ENCODE measurements at places on chromosomes 13 and 19. TPM values are rescaled to one million over a fixed set of nuclear protein-coding genes. Genes with fewer than 3 reads are reported as not detected.

Gene BRME1
- 11.1 TPM for total RNA-seq

Gene CNN1
- total RNA-seq: 0.46 TPM

Gene ZNF865
- total RNA-seq: 1.8 TPM

Gene ATP4B
- total RNA-seq: 0.23 TPM

Gene VMAC
- total RNA-seq: 3.7 TPM

Gene SPACA6
- total RNA-seq: 4.4 TPM

Gene KIR2DL1
- total RNA-seq: not detected

Gene ETFB
- total RNA-seq: 54.9 TPM

Gene CEACAM1
- 0.23 TPM for total RNA-seq

Gene CCDC70
- total RNA-seq: not detected

Gene MTRF1
- 19.8 TPM for total RNA-seq

Gene FAM216B
- total RNA-seq: 17.8 TPM

Gene ZNF628
- total RNA-seq: 1.6 TPM

Gene GIPC3
- 0.23 TPM for total RNA-seq

Gene ZFR2
- 12.0 TPM for total RNA-seq

Gene ZNF835
- 12.7 TPM for total RNA-seq

Gene ZNF112
- 21.2 TPM for total RNA-seq

Gene IRGC
- not detected for total RNA-seq

Gene PRTN3
- total RNA-seq: 1.8 TPM

Gene LSM4
- total RNA-seq: 79.8 TPM

Gene SERPINE3
- 0.23 TPM for total RNA-seq

Gene JOSD2
- 3.7 TPM for total RNA-seq

Gene PSG1
- not detected for total RNA-seq

Gene SIGLECL1
- total RNA-seq: not detected

Gene TMEM150B
- total RNA-seq: not detected

Gene CEACAM4
- not detected for total RNA-seq

Gene ZNF726
- total RNA-seq: 15.0 TPM

Gene TTYH1
- 191 TPM for total RNA-seq

Gene CD22
- 0.46 TPM for total RNA-seq

Gene ATP7B
- 13.1 TPM for total RNA-seq

Gene ZNF626
- 36.4 TPM for total RNA-seq

Gene IGLON5
- total RNA-seq: 9.5 TPM

Gene NCR1
- not detected for total RNA-seq

Gene KLF12
- total RNA-seq: 69.4 TPM

Gene NLRP7
- not detected for total RNA-seq

Gene RNF113B
- total RNA-seq: not detected

Gene CEACAM6
- under 0.01 TPM for total RNA-seq

Gene VSTM1
- 0.23 TPM for total RNA-seq

Gene CTXN1
- 29.3 TPM for total RNA-seq

Gene ZNF253
- 30.9 TPM for total RNA-seq

Gene FRY
- total RNA-seq: 94.8 TPM

Gene ZNF534
- 2.8 TPM for total RNA-seq

Gene CD177
- 1.8 TPM for total RNA-seq

Gene ERCC5
- total RNA-seq: 59.7 TPM

Gene CELF5
- total RNA-seq: 63.7 TPM

Gene IGFL3
- not detected for total RNA-seq

Gene HIPK4
- total RNA-seq: not detected

Gene PROSER3
- total RNA-seq: 5.5 TPM

Gene DBP
- 7.6 TPM for total RNA-seq

Gene F10
- total RNA-seq: 0.69 TPM

Gene CALR3
- not detected for total RNA-seq

Gene MAP4K1
- total RNA-seq: 1.2 TPM

Gene NLRP9
- not detected for total RNA-seq

Gene PROZ
- total RNA-seq: not detected

Gene ZNF880
- total RNA-seq: 128 TPM

Gene ZNF793
- 44.5 TPM for total RNA-seq

Gene ZNF578
- total RNA-seq: 32.5 TPM
